ENCODE measurements at places on chromosomes 2 and 18. TPM values are rescaled to one million over a fixed set of nuclear protein-coding genes. Genes with fewer than 3 reads are reported as not detected.

The PPP1CB gene
- total RNA-seq = 188 TPM

The POU3F3 gene
- total RNA-seq = not detected

DNA sequence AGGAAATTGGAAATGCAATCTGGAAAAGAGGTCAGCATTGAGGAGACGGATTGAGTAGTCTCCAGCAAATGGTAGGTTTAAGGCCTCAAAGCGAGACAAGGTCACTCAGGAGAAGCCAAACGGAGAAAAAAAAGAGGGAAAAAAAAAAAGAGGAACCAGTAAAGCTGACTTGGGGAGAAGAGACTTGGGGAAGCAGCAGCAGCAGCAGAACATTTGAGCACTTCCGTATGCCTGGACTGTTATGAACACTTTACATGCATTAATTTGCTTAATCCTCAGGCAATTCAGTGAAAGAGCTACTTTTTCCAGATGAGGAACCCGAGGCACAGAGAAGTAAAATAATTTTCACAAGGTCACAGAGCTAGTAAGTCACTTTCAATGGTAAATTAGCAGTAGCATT lies 81.3 kb downstream of the OSBPL6 start:
- no peaks in the 10 kb centered on the region for H3K36me3 ChIP-seq
- DNase-seq = no peak
- no peaks in the 10 kb centered on the region for H3K4me1 ChIP-seq
- no peak overlapping the region for H3K4me3 ChIP-seq

The SPATA3 gene
- total RNA-seq = 0.71 TPM

The CD8A gene
- 0.77 TPM for total RNA-seq

The MEIS1 gene
- total RNA-seq = not detected

DNA sequence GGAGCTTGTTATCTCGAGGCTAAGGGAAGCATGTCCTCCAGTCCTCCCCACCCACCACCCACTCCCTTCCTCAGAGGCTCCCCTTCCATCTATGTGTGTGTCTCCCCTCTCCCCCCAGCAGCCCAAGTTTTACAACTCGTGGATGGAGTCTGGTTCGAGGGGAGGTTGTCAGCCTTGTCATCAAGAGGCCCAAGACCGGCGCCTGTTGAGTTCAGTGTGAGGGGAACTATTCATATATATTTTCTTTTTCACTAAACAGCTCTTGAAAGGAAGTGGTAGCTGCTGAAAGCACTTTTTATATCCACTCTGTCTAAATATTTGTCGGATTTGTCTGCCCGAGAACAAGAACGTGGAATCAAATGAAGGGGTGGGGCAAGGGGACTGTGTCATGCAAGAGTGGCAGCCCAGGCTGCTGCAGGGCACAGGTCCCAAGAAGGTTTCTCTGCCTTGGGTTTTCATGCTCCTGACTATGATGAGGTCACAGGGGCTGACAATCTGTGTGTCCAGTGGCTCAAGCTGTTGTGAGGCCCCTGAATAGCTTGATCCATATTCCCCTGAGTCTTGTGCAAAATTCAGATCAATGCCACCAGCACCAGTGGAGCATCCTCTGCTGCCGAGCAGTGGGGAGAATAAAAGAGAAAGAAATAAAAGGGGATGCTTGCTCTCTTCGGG lies 35.0 kb downstream of the NRP2 start:
- DNase-seq = no peak
- H3K27ac ChIP-seq = no peak overlapping the region
- H3K4me3 ChIP-seq = no peak overlapping the region
- H3K27me3 ChIP-seq = no peaks in the 10 kb centered on the region
- H3K36me3 ChIP-seq = no peaks in the 10 kb centered on the region
- peaks cover 5% of the 10 kb centered on the region for H3K4me1 ChIP-seq

The CERKL gene
- total RNA-seq = not detected

The SLC16A14 gene
- total RNA-seq = 0.08 TPM

DNA sequence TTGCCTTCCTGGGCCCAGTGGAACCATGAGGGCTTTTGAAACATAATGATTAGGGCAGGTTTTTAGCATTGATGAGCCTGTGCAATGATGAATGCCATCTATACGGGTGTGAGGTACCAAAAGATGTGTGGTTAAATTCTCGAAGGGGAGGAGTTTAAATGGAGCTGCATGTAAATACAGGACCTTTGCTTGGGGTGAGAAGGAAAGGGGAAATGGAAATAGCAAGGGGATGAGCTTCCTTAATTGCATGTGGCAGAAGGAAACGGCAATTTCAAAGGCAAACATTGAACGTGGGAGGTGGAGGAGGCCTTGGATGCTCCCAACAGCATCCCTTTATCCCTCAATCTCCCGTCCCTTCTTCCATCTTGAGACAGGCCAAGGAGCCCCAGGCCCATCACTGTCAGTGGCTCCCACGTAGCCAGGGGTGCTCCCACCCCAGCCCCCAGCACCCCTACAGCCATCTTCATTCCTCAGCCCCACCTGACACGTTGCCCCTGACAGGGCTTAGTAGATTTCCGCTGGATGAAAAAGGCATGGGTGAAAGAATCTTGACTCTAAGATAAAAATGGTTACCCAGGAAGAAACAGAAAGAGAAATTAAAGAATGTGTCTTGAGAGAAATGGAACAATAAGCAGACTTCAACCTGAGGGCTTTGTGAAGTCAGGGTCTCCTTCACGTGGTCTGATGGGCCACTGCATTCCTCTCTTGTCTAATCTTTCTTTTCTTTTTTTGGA lies 32.5 kb downstream of the INPP5D start:
- H3K36me3 ChIP-seq = peaks cover 55% of the 10 kb centered on the region
- DNase-seq = no peak
- no peak overlapping the region for H3K4me3 ChIP-seq

The ZAP70 gene
- total RNA-seq = 337 TPM

- no peaks in the 10 kb centered on the region for H3K36me3 ChIP-seq
- H3K4me3 ChIP-seq = no peak overlapping the region
- no peaks in the 10 kb centered on the region for H3K27me3 ChIP-seq
- H3K4me1 ChIP-seq = no peaks in the 10 kb centered on the region
Measured at GRCh38 chr2:142585785-142586184, 291.7 kb upstream of the KYNU start.

- peaks cover 19% of the 10 kb centered on the region for H3K4me1 ChIP-seq
- no peak overlapping the region for H3K4me3 ChIP-seq
- no peak overlapping the region for H3K27ac ChIP-seq
Measured at GRCh38 chr2:66438498-66438833, 3.5 kb downstream of the MEIS1 start.

The CCDC178 gene
- not detected for total RNA-seq

- H3K4me3 ChIP-seq = peak overlapping the region; percentile 75
- no peak for DNase-seq
- no peak overlapping the region for H3K27ac ChIP-seq
- H3K36me3 ChIP-seq = peaks cover 4% of the 10 kb centered on the region
- H3K27me3 ChIP-seq = peaks cover 12% of the 10 kb centered on the region
Measured at GRCh38 chr2:26185954-26186770, 13.3 kb downstream of the GAREM2 start.

DNA sequence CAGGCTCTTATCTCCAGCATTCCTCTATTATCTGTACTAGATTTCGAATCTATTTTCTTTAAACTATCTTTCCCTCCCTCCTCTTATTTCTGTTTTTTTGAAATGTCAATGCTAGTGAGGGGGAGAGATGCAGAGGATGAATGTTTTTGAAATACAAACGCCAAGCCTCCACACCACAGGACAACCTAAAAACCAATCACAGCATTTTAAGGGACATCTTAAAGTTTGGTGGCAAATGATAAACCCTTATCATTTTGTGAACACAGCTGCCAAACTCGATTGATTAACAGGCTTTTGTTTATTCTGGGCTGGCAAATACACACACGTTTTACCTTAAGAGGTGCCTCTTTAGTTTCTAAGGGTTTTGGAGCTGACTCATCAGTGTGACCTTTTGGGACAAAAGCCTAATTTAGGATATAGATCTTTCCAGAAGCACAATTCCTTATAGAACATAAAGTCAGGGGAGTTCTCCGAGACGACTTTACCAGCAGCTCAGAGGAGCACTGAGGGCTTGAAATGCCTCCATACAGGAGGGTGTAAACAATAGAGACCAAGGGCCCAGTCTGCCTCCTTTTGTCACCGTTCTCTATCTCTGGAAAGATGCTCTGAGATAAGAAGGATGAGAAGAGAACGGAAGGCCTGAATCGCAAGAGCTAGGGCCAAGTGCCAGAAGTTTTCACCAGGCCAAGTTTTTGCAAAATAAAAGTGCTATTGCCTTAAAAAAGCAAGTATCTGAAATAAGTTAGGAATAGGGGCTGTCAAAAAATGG lies 4.2 kb upstream of the MEIS1 start:
- no peaks in the 10 kb centered on the region for H3K36me3 ChIP-seq
- no peak overlapping the region for H3K4me3 ChIP-seq
- no peak for DNase-seq
- H3K4me1 ChIP-seq = peaks cover 18% of the 10 kb centered on the region

DNA sequence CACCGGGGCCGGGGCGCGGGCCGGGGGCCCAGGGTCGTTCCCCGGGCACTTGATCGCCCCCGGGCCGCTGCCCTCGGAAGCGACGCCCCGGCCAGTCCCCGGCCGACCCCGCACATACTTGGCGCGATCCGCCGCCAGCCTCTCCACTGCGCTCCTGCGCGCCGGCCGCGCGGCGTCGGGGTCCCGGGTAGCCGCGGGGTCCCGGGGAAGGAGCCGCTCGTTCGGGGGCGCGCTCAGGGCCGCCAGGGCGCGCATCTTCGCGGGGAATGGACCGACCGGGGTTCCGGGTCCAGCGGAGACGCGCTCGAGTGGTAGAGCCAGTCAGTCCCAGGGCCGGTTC lies 204 bp downstream of the FAM110C start:
- H3K4me3 ChIP-seq = no peak overlapping the region
- H3K27ac ChIP-seq = no peak overlapping the region
- peaks cover 70% of the 10 kb centered on the region for H3K27me3 ChIP-seq

The RHOB gene
- 0.67 TPM for total RNA-seq

The MC2R gene
- total RNA-seq = not detected

The KLHL30 gene
- not detected for total RNA-seq

DNA sequence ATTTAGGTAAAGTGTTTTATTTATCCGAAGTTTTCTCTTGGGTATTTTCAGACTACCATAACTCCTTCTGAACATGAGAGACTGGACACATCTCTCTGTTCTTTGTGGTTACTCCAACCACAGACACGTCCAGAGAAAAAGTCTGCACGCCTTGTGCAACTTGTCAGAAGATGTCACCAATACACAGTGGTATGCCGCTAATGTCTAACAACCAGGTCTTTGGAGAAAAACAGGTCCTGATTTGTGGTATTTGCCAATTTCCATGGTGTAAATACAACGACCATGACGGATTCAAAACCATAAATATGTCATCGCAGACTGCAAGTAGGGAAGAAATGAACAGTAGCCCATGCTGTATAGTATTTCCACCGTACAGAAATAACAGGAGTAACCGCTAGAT lies 620.6 kb upstream of the ID2 start:
- no peak for DNase-seq
- peaks cover 7% of the 10 kb centered on the region for H3K4me1 ChIP-seq
- H3K27me3 ChIP-seq = no peaks in the 10 kb centered on the region
- no peak overlapping the region for H3K4me3 ChIP-seq
- H3K36me3 ChIP-seq = peaks cover 7% of the 10 kb centered on the region

DNA sequence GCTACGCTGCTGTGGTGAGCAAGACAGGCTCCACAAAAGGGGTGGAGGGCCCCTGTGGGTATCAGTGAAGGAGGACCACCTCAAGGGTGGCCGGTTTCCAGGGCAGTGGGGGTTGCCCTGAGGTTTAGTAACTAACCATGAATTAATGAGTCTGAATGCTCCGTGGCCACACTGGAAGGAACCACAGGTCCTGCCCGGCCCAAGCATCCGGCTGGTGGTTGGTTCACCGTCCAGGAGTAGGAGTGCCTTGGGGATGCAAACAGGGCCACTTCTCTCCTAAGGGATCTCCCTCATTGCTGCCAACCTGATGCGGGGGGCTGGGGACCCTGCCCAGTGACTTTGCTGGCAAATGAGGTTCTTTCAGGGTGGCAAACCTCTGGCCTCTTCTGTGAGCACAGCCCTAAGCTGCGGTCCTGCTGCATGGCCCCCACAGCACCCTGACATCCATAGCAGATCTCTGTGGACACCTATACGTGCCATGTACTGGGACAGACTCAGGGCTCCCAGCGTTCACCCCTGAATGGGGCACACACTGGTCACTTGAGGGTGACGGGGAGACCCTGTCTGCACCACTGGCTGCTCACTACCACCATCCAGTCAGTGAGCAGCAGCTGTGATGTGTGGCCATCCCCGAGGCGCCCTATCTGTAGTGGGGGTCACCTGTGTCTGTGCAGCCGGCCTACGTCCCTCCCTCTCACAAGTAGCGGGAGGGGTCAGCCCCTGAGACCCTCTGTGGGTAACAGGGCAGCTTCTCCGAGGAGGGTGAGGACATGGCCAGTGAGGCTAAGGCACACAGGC lies 41.6 kb downstream of the HS6ST1 start:
- peaks cover 12% of the 10 kb centered on the region for H3K36me3 ChIP-seq
- no peaks in the 10 kb centered on the region for H3K27me3 ChIP-seq
- H3K4me3 ChIP-seq = no peak overlapping the region
- no peak overlapping the region for H3K27ac ChIP-seq

GRCh38 chr2:210366675-210367080 lies 51.7 kb upstream of the MYL1 start:
- no peak for DNase-seq
- no peak overlapping the region for H3K4me3 ChIP-seq
- no peaks in the 10 kb centered on the region for H3K36me3 ChIP-seq
- no peak overlapping the region for H3K27ac ChIP-seq
- H3K27me3 ChIP-seq = no peaks in the 10 kb centered on the region

DNA sequence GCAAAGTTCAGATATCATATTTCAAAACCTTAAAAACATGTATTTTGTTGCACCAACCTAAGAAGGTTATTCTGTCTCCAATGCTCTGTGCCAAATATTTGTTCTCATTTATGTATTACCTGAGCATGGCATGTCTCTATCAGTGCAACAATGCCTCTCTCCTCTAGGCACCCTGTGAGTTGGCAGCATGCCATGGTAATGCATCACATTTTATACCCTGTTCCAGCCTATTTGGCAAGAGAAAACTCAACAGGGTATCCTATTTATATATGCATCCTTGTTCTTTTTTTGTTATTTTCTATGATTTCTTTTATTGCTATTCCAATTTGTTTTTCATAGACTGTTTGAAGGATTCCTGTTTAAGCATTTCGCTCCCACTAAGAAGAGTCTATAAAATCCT lies 126.3 kb upstream of the NRXN1 start:
- no peaks in the 10 kb centered on the region for H3K4me1 ChIP-seq
- H3K27ac ChIP-seq = no peak overlapping the region
- H3K36me3 ChIP-seq = no peaks in the 10 kb centered on the region

The CRACDL gene
- 0.19 TPM for total RNA-seq

DNA sequence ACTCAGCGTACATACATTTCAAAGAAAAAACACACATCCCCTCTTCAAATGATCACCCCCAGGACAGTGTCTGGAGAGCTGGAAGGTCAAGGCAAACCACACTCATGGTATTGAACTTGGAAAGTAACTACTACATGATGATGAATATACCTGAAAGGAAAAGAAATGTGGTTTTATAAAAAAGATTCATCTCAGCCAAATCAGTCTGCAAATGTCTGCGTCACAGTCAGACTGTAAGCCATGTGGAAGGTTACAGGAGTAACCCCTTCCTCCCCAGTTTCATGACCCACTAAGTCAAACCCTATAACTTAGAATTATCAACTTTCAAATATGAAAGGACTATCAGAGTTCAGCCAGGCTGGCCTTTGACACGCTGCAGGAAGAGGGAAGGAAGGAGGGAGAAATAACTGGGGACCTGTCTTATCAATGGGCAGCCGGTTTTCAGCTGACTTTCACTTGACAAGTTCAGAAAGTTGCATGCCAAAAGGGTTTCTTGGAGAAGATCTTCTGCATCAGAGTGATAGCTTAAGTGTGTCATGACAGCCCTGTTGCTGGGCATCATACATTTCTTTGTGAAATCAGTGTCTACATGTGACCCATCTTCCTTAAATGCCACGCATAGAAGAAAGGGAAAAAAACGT lies 7.0 kb upstream of the BMP10 start:
- H3K27me3 ChIP-seq = peaks cover 26% of the 10 kb centered on the region
- no peak overlapping the region for H3K4me3 ChIP-seq
- H3K27ac ChIP-seq = no peak overlapping the region
- no peaks in the 10 kb centered on the region for H3K4me1 ChIP-seq
- DNase-seq = no peak
- H3K36me3 ChIP-seq = no peaks in the 10 kb centered on the region

The LCT gene
- 0.19 TPM for total RNA-seq

The CCDC141 gene
- total RNA-seq = 14.6 TPM

Data from activated CD4-positive, alpha-beta T cell treated with anti-CD3 and anti-CD28 coated beads, Interleukin-2, amount 10 ng/mL, durations not matched to agents 7 days and 5 days (primary cell).